HepG2 (cell line): ENCODE measurements at places on chromosomes 1 and 21.

DNA sequence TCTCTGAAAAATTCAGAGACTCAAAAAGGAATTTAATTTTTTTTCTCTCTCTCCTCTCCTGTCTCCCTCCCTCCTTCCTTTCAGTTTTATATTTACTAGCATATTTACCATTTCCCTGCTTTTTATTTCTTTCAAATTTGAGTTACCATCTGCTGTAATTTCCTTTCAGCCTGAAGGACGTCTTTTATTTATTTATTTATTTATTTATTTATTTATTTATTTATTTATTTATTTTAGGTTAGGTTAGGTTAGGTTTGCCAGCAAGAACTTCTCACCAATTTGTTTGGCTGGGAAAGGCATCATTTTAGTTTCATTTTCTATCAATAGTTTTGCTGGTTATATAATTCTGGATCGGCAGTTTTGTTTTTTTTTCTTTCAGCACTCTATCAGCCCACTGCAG is 231.7 kb upstream of the ZRANB2 start:
- no peaks in the 10 kb centered on the region for H3K27me3 ChIP-seq
- H3K36me3 ChIP-seq, result no peaks in the 10 kb centered on the region
- H3K4me1 ChIP-seq, result no peaks in the 10 kb centered on the region
- H3K27ac ChIP-seq, result no peak overlapping the region
- DNase-seq, result no peak

DNA sequence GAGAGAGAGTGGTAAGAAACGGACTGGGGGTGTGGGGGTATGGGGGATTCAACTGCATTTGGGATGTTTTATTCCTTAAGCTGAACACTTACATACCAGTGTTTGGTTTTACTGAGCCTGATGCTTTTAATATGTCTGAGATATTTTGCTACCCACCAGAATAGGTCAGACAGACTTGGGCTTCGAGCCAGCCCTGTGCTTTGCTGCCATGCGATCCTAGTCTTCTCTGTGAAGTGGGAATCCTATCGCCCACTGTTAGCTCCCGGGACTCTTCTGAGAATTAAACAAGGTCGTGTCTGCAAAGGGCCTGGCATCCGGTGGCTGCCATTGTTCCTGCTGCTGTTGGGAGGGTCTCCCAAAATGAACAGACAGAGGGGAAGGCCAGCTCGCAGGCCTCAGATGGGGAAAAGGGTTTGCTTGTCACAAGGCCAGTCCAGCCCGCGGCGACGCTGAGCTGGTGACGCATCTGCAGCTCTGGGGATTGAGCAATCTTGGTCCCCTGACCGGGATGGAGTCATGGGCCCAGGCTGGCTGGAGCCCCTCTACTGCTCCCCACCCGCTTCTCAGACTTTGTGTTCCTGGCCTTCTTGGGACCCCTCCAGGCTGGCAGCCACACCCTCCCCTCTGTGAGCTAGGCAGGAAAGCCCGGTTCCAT is 26.9 kb upstream of the ECE1 start:
- H3K4me3 ChIP-seq, result no peak overlapping the region
- peaks cover 65% of the 10 kb centered on the region for H3K4me1 ChIP-seq
- H3K27ac ChIP-seq, result no peak overlapping the region
- H3K36me3 ChIP-seq, result no peaks in the 10 kb centered on the region
- DNase-seq, result no peak
- no peaks in the 10 kb centered on the region for H3K27me3 ChIP-seq

GRCh38 chr1:14118691-14119485 is 418.9 kb downstream of the PRDM2 start:
- H3K4me1 ChIP-seq, result no peaks in the 10 kb centered on the region
- H3K27ac ChIP-seq, result no peak overlapping the region
- DNase-seq, result no peak
- H3K4me3 ChIP-seq, result no peak overlapping the region
- H3K27me3 ChIP-seq, result peaks cover 6% of the 10 kb centered on the region; the same call in 1 of the 3 replicates
- no peaks in the 10 kb centered on the region for H3K36me3 ChIP-seq

DNA sequence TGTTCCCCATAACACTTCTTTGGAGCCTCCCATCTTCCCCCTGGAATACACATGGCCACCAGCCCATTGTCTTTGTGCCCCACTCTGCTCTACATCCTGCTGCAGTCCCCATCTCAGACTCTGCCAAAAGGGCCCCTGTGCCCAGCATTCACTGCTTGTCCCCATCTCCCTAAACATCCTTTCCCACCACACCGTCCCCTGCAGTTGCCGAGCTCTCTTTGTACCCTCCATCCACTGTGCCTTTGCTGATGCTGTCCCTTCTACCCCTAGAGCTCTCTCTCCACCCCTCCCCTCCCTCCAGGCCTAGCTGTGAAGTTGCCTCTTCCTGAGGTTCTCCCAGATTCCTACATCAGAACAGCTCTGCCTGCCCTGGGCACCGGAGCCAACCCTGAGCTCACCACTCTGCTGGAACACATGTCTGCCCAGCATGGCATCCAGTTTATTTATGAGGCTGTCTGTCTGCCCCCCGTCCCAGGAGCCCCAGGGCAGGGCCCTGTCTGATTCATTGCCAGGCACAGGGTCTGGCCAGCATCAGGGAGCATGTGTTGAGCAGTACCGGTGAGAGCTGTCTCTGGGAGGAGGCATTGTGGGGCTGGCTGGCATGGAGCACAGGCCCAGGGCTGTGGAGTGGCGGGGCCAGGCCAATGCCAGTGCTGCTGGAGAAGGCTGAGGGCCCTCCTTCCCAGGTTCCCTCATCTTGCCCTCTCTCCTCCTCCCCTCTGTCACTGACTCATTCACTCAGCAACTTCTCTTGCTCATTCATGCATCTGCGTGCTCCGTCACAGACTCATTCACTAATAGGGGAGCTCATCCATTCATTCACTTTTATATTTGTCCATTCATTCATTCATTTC is 28.8 kb downstream of the EDN2 start:
- H3K4me3 ChIP-seq, result no peak overlapping the region
- H3K27ac ChIP-seq, result no peak overlapping the region
- H3K4me1 ChIP-seq, result no peaks in the 10 kb centered on the region

DNA sequence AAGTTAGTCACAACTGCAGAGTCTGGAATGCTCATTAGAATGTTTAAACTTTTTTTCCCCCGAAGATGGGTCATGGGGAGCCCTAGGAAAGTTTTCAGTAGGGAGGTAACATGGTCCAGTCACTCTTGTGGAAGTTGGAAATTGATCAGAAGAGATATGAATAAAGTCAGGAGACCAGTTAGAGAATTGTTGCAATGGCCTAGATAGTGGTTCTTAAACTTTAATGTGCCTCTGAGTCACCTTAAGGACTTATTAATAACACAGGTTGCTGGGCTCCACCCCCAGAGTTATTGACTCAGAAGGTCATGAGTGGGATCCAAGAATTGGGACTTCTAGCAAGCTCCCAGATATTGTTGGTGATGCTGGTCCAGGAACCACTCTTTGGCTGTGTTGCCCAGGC is 3.2 kb upstream of the TFAP2E start:
- H3K27me3 ChIP-seq, result no peaks in the 10 kb centered on the region
- no peak overlapping the region for H3K27ac ChIP-seq
- H3K4me1 ChIP-seq, result peaks cover 12% of the 10 kb centered on the region
- no peak for DNase-seq
